Karpas-422 (cell line): ENCODE measurements at places on chromosomes 1 and 21. TPM values are rescaled to one million over a fixed set of nuclear protein-coding genes. Genes with fewer than 3 reads are reported as not detected.

- DNase-seq: peak; percentile 90
These were observed 19.9 kb downstream of the ATP8B2 start for GRCh38 chr1:154344977-154345837.

DNA sequence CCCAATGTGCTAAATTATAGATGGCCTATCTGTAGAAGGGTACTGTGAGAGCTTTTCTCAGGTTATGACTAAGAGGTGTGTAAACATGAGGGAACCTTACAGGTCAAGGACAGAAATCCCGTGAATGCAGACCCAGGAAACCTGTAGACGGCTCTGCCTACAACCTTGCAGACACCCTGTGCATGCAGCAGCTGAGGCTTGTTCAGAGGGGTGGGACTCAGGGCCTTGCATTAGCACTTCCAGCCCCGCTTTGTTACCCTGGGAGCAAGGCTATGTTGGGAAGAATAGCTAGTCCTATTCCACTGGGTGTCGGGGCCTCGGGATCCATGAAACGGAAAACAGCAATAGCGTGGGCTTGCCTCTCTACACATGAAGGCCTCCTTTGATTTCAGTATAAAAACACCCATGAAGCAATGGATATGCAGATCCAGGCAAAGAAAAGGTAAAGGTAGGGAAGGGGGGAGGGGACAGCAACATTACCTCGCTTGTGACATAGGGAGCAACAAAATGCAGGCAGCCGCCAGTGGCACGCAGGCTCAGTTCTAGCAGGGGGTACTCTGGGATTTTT, 9.5 kb upstream of the NDUFS5 start:
- no peak for DNase-seq

DNA sequence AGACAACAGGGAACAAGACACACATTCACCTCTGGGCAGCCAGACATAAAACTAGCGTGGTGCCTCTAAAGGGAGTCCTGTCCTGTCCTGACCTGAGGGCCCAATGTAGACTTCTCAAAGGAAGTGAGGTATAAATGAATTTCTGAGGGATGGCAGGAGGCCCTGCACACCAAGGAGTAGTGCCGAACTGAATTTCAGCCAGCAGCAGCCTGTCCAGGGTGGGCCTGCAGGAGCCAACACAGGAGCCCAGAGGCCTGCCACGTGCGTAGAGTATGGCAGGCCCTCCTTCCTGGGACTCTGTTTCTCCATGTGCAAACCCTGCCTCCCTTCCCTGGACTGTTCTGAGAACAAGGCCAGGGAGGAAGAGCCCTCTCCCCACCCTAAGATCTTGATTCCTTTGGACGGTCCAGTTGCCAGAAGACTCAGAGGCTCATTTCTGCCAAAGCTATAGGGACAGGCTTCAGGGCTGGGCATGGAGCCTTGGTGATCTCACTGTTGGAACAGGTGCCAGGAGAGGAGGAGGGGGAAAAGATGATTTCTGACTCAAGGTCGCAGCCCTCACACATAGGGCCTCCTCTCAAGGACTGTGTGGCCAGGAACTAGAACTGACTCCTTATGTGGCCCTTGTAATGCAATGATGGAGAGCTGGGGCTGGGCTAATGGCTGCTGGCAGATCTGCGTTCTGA, 1.8 kb upstream of the FABP3 start:
- no peak for DNase-seq

DNA sequence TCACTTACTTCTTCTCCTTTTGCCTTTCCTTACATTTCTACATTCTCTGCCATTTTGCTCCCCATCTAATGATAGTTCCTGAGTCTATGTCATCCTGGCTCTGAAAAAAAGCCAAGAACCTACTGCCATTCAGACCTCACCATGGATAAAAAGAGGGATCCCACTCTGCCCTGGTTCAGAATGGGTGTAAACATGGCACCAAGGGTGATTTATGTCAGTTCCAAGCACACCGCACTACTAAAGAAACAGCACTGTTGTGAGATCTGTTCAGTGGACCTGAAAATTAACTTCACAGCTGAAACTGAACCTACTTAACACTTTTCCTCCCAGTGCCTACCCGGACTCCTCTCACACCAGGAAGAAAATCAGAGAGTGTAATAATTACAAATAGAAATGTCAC, 72.3 kb upstream of the NTPCR start:
- DNase-seq: no peak

DNA sequence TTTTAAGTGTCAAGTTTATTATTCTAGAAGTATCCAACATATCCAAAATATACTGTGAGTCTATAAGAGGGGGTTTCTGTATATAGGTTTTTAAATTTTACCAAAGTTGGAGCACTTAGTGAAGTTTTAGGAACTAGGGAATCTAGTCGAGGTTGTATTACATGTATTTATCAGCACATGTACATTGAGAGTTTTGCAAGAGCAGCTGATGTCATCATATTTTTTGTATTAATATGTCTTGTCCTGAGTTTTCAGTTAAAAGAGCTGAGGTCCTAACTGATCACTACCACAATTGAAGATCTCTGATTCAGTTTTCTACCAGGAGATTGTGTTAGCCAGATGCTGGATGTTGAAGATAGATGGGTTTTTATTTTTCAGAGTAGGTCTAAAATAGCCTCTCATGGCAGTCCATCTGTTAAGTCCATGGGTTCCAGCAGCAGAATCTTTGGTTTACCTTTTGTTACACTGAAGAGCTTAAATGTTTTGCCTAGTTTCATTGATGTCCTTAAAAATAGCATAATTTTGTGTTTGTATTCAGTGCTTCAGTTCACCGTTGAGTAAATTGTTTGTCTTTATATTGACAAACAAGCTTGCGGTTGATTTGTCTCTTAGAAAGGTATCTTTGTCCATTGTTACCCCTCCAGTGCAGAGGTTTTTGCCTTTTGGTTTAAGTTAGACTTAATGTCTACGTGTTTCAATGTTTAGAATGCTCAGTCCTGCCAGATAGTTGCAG, 16.0 kb downstream of the YBX1 start:
- no peak for DNase-seq

DNA sequence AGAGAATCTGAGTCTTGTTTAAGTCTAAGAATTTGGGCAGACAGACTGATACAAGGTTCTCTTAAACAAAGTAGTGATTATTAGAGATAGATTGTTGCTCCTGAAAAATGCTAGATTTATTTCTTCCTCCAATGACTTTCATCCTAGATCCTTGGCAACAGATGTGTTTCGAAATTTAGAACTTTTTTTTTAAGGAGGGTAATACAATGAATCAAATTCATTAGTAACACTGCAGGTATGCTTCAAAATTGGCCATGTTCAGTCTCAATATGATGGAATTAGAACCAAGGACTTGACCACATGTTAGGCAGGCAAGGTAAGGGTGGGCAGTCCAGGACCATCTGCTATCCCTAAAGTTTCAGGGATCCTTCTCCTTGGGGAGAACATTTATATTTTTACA, 4.5 kb upstream of the LCE1F start:
- DNase-seq: no peak

GRCh38 chr1:110130113-110130591, 17.9 kb downstream of the UBL4B start:
- no peak for DNase-seq

DNA sequence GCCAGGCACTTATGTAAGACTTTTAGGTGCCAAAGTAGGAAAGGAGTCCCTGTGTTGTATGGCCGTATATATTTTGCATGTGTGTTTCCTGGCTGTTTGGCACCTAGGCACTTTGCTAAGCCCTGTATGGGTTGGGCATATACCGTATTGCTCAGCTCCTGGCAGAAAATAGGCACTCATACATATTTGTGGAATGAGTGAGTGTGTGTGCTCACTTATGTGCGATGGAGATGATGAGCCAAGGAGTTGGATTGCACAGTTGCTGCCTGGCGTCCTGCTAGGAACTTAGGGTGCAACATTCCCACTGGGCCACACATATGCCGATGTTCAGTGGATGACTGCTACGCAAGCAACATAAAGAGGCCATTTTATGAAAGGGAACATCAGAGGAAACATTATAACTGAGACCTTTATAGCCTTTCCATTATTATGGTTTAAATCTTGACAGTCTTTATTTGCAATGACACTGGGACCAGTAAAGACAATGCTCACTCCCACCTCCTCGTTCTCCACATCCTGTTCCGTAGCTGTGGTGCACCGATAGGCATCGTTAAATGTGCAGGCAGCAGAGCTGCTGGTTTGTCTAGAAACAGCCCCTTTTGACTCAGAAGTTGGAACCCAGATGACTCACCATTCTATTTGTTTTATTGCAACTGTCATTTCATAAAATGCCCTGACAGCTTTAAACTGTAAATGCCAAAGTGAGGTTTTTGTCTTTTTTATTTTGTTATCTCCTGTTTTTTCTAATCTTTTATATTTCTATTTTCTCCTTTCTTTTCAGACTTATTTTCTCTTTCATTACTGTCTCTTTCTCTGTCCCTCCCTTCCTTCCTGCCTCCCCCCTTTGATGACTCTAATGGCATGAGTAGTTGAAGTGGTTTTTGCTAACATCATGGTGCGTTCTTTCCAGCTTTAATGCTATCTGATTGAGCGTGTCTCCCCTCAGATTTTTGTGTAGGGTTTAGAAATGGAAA, 36.1 kb downstream of the PEX14 start:
- no peak for DNase-seq

GRCh38 chr1:232393010-232393409, 236.9 kb downstream of the SIPA1L2 start:
- no peak for DNase-seq

- no peak for DNase-seq
These were observed 11.6 kb upstream of the PTPN7 start for GRCh38 chr1:202172015-202172355.

- no peak for DNase-seq
These were observed 234.7 kb downstream of the TOMM20 start for GRCh38 chr1:234893725-234894630.

GRCh38 chr21:35428489-35428888, 379.4 kb upstream of the RUNX1 start:
- DNase-seq: no peak

DNA sequence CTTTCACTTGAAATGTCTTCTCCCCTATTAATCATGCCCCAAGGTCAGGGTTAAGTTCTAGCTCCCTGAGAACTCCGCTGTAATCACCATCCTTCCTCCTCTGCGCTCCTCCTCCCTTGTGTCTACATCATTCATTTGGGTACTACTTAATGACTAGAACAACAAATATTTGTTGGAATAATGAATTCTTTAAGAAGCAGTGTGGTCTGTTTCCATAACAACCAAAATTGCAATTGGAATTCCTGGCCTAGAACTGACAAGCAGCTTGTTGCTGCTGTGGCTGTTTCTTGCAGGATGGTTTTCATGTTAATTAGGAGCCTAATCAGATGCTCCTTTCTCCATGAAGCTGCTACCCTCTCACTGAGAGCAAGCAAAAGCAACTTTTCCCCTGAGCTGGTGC, 192.5 kb downstream of the ZZZ3 start:
- DNase-seq: no peak

GRCh38 chr1:24897263-24898151, 32.6 kb downstream of the RUNX3 start:
- no peak for DNase-seq

GRCh38 chr1:201904579-201904978, 15.9 kb downstream of the SHISA4 start:
- no peak for DNase-seq

DNA sequence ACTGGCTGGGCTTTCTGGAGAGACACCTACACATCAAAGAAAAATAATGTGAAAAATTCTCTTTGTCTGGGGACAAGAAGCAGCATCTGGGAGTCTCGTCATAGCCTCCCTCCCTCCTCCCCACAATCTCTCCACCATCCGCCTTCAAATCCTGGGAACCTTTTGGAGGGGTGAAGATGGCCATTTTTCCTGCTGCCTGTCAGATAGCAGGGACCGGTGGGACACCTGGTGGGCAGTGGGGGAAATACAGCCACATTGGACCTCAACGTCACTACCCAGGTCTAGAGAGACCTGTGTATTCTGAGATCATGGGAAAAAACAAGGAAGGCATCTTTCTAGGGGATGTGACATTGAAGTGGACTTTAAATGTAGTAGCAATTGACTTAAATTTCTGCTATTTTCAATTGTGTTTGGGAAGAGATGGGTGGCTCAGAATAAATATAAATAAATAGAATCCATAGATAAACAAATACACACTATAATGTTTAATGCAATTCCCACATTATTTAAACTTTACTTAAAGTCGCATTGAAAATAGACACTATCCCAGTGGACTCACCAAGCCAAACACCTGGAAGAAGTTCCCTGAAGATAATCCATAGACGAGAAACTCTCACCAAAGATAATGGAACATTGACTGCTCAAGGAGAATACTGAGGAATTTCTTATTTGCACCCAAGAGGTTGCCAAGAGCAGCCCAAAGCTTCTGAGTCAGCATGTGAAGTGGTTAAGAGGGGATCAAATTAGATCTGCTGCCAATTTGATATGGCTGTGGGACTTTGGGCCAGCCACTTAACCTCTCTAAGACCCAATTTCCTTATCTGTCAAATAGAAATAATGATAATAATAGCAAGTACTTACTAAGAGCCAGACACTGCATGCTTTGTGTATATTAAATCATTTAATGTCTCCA, 147.6 kb upstream of the CAMK1G start:
- DNase-seq: peak; percentile 73

DNA sequence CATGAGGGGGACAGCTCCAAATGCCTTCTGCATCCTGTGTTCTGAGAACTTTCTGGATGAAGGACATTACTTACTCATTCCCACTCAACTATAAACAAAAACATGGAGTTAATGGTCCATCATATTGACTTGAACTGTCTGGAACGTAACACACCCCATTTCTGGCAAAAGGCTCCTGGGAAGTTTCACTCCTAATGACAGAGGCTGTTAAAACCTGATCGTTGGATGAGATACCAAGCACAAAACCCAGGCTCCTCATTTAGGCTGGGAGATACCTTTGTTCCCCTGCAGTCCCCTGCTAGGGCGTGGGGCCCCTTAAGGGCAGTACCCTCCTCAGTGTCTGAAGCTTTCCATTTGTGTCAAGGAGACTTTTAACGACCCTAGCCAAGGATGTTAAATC, 78.9 kb downstream of the RHOU start:
- DNase-seq: no peak

RYR2 gene
- total RNA-seq: not detected in 2 replicates

SWT1 gene
- total RNA-seq: 0.43 and 1.8 TPM in 2 replicates

HTR6 gene
- total RNA-seq: not detected in 2 replicates

TAS1R1 gene
- not detected in 2 replicates for total RNA-seq

CFAP74 gene
- total RNA-seq: not detected in 2 replicates
